ENCODE measurements at places on chromosomes 7 and 10.

- H3K4me1 ChIP-seq, result peaks cover 2% of the 10 kb centered on the region
- H3K4me3 ChIP-seq, result no peak overlapping the region
- H3K27me3 ChIP-seq, result no peaks in the 10 kb centered on the region
- H3K36me3 ChIP-seq, result no peaks in the 10 kb centered on the region
- no peak overlapping the region for H3K27ac ChIP-seq
Observed at GRCh38 chr7:84841809-84842208, 345.0 kb downstream of the SEMA3D start.

DNA sequence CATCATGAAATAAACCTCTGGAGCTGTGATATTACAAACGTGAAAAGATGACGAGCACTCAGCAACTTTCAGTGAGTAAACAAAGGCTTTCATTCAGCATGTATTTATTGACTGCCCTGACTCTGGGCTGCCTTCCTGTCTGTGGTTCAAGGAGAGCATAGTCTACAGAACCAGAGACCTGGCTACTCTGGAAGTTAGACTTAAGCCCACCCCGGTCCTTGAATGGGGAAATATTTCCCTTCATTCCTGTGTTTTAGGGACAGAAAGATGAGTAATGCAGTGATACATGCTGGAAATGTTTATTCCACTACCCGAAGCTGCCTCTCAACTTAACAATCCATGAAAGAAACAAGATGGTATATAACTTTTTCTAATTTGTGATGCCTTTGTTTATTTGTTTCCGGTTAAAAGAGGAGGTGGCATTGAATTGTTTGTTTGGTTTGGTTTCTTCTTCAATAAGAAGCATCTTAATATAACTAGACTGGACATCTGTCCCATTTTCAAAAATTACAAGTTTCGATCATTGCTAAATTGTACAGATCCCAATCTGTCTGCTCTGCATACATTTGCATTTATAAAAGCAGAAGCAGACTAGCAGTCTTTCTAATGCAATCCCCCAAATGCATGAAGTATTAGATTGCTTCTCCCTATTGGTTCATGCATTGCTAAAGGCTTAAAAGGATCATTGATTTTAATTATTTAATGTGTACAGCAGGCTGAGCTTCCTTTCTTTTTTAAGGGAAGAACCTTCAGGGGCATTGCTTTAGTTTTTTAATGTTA is 57.7 kb downstream of the TRUB1 start:
- no peak overlapping the region for H3K4me3 ChIP-seq
- no peaks in the 10 kb centered on the region for H3K36me3 ChIP-seq
- DNase-seq, result no peak
- no peaks in the 10 kb centered on the region for H3K27me3 ChIP-seq
- H3K4me1 ChIP-seq, result peaks cover 8% of the 10 kb centered on the region

GRCh38 chr7:72540106-72540611 is 128.0 kb upstream of the CALN1 start:
- H3K27ac ChIP-seq, result peak overlapping the region; percentile 34
- no peak overlapping the region for H3K4me3 ChIP-seq
- H3K4me1 ChIP-seq, result peaks cover 18% of the 10 kb centered on the region
- no peak for DNase-seq
- no peaks in the 10 kb centered on the region for H3K27me3 ChIP-seq

GRCh38 chr7:14834456-14834855 is 68.1 kb downstream of the DGKB start:
- peaks cover 61% of the 10 kb centered on the region for H3K4me1 ChIP-seq
- no peak for DNase-seq
- no peak overlapping the region for H3K4me3 ChIP-seq
- H3K36me3 ChIP-seq, result peaks cover 13% of the 10 kb centered on the region

GRCh38 chr7:17307969-17308648 is 9.7 kb downstream of the AHR start:
- no peak overlapping the region for H3K4me3 ChIP-seq
- no peaks in the 10 kb centered on the region for H3K36me3 ChIP-seq
- H3K27me3 ChIP-seq, result no peaks in the 10 kb centered on the region
- H3K27ac ChIP-seq, result no peak overlapping the region

- no peaks in the 10 kb centered on the region for H3K4me1 ChIP-seq
- H3K4me3 ChIP-seq, result no peak overlapping the region
- DNase-seq, result no peak
- no peak overlapping the region for H3K27ac ChIP-seq
- no peaks in the 10 kb centered on the region for H3K36me3 ChIP-seq
- no peaks in the 10 kb centered on the region for H3K27me3 ChIP-seq
Observed at GRCh38 chr10:89929282-89930026, 228.1 kb downstream of the KIF20B start.

DNA sequence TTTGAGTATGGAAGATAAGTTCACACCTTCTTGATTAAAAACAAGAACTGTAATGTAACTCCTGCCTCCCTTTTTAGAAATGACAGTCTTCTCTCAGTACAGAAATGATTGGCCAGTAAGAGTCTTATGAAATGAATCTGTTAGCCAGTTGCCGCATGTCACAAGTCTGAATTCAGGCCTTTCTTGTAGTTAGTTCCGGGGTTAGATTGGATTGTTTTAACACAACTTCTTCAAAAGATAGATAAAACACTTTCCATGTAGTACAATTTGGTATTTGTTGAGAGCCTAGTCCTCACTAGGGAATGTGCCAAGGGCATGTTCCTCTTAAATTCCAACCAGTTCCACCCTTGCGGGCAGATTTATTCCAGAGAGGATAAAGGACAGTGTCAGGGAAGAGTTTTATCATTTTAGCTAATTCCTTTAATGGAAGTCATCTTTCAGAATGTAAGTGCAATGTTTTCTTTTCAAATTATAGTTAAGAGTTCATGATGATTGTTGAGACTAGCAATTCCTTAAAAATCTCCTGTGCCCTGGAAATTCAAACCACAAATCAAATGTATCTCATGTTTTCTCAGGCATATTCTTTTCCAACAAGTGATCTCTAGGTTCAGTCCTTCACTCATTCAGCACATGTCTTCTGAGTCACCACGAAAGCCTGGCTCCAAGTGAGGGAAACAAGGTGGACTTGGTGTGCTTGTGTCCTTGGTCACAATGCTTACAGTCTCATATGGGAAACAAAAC is 4.1 kb downstream of the FHIP2A start:
- H3K27ac ChIP-seq, result peak overlapping the region; percentile 61
- no peak for DNase-seq
- H3K27me3 ChIP-seq, result no peaks in the 10 kb centered on the region
- no peak overlapping the region for H3K4me3 ChIP-seq
- peaks cover 30% of the 10 kb centered on the region for H3K4me1 ChIP-seq

DNA sequence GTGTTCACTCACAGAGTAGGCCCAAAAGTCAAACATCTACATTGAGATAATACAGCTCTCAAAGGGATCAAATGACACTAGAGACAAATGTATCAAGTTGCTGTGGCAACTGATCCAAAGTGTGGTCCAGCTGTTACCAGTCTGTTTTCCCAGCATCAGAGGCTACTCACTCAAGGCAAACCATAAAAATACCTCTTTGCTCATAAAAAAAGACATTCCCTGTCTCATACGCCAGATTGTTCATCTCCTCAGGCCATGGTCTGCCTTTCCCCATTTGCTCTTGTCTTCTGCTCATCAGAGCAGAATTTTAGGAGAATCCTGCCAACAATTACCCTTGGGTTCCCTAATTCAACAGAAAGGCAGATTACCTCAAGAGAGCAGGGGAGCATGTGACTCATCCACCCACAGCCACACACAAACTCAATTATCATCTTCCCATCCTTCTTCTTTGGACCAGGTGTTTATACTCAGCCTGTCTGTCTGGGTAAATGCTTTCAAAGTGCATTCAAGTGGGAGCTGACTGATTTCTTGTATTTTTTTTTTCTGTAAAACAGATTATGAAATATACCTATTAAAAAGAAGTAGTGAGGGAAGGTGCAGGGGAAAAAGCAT is 226.5 kb upstream of the HPS1 start:
- H3K4me3 ChIP-seq, result no peak overlapping the region
- no peaks in the 10 kb centered on the region for H3K36me3 ChIP-seq
- H3K27me3 ChIP-seq, result peaks cover 3% of the 10 kb centered on the region
- peaks cover 41% of the 10 kb centered on the region for H3K4me1 ChIP-seq
- no peak overlapping the region for H3K27ac ChIP-seq
- DNase-seq, result no peak

GRCh38 chr10:116470768-116471415 is 43.2 kb downstream of the PNLIPRP3 start:
- H3K36me3 ChIP-seq, result no peaks in the 10 kb centered on the region
- no peaks in the 10 kb centered on the region for H3K27me3 ChIP-seq
- H3K4me1 ChIP-seq, result peaks cover 16% of the 10 kb centered on the region
- DNase-seq, result peak; percentile 50

DNA sequence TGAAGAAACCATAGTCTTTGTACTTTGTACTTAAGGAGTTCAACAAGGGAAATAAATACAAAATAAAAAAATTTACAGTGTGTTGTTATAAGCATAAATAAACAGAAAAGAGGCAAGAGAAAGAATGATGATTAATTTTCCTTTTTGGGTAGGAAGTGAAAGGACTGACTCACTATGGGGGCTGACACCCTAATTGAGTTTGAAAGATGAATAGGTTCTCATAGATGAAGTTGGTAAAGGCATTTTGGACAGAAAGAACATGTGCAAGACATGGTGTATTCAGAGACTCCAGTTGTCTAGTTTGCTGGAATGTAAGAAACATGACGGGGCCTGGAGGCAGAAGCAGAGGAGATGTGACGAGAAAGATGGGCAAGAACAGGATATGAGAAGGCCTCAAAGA is 83.7 kb downstream of the VPS50 start:
- no peak overlapping the region for H3K4me3 ChIP-seq
- no peaks in the 10 kb centered on the region for H3K27me3 ChIP-seq
- no peaks in the 10 kb centered on the region for H3K36me3 ChIP-seq
- H3K4me1 ChIP-seq, result peaks cover 8% of the 10 kb centered on the region
- DNase-seq, result no peak

- H3K4me3 ChIP-seq, result no peak overlapping the region
- peaks cover 7% of the 10 kb centered on the region for H3K27me3 ChIP-seq
- no peaks in the 10 kb centered on the region for H3K36me3 ChIP-seq
- H3K4me1 ChIP-seq, result peaks cover 14% of the 10 kb centered on the region
- H3K27ac ChIP-seq, result no peak overlapping the region
- DNase-seq, result no peak
Observed at GRCh38 chr7:135978624-135979023, 1.5 kb upstream of the MTPN start.

DNA sequence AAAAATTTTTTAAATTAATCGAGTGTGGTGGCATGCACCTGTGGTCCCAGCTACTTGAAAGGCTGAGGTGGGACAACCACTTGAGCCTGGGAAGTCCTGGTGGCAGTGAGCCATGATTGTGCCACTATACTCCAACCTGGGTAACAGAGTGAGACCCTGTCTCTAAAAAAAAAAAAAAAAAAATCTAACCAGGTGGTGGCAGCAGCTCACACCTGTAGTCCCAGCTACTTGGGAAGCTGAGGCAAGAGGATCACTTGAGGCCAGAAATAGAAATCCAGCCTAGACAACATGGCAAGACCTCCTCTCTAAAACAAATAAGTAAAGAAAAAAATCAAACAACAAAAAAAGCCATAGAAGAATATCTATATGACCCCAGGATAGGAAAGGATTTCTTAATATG is 3.6 kb upstream of the MYOF start:
- H3K27ac ChIP-seq, result no peak overlapping the region
- peaks cover 19% of the 10 kb centered on the region for H3K27me3 ChIP-seq
- H3K36me3 ChIP-seq, result no peaks in the 10 kb centered on the region
- DNase-seq, result no peak

DNA sequence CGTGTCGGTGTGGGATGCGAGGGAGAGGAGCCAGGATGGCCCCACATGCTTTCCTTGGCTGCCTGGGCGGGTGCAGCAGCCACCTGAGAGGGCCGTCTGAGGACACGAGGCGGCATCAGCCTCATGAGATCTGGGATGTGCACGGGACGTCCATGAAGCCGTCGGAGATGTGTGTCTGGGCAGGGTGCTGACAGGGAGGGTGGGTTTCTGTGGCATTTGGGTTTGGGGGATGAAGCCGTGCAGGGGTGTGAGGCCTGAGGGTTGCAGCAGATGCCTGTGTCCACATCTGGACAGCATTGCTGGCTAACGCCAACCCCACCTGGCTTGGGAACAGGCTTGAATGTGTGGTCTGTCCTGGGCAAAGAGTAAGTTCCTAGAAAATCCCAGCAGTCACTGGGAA is 179.5 kb downstream of the DNAJB6 start:
- peaks cover 4% of the 10 kb centered on the region for H3K4me1 ChIP-seq
- H3K27ac ChIP-seq, result no peak overlapping the region
- peaks cover 23% of the 10 kb centered on the region for H3K27me3 ChIP-seq
- H3K36me3 ChIP-seq, result 0 out of 2 replicates have a peak, but pooled peaks cover 2% of the 10 kb centered on the region
- no peak for DNase-seq
- H3K4me3 ChIP-seq, result no peak overlapping the region

DNA sequence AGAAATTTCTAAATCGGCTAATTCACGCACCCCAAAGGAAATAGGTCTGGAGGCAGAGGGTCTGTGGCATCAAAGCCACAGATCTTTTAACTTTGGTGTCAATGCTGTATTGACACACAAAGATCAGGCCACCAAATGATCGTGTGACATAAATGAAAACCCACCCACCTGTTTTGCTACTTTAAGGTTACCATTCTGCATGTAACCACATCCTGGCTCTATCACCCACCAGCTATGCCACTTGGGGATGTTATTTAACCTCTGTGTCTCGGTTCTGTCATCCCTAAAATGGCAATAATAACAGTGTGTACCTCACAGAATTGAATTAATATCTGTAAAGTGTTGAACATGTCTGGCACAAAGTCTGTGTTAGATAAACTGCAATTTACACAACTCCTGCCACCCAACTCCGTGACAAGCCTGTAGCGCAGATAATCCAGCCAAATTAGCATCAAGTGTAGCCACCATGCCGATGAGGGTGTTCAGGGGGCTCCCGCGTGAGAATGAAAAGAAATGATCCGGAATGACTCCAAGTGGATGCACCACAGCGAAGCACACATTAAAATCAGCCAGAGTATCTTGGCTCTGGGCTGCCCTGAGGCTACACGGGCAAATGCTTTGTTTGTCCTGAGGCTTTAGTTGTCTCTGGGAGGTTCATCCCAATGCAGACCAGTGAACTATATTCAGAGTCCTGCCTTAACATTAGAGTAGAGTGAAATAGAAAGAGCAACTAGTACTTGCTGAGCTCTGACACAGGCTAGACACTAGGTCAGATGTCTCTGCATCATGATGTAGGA is 158.4 kb upstream of the NEBL start:
- H3K4me3 ChIP-seq, result no peak overlapping the region
- H3K4me1 ChIP-seq, result no peaks in the 10 kb centered on the region
- no peaks in the 10 kb centered on the region for H3K27me3 ChIP-seq
- peaks cover 9% of the 10 kb centered on the region for H3K36me3 ChIP-seq
- H3K27ac ChIP-seq, result no peak overlapping the region
- DNase-seq, result no peak

GRCh38 chr10:70190581-70190980 is 20.3 kb upstream of the SAR1A start:
- H3K27me3 ChIP-seq, result no peaks in the 10 kb centered on the region
- no peaks in the 10 kb centered on the region for H3K36me3 ChIP-seq
- no peak for DNase-seq
- H3K4me1 ChIP-seq, result peaks cover 9% of the 10 kb centered on the region

- no peak overlapping the region for H3K27ac ChIP-seq
- peaks cover 7% of the 10 kb centered on the region for H3K4me1 ChIP-seq
- no peak for DNase-seq
- no peak overlapping the region for H3K4me3 ChIP-seq
- no peaks in the 10 kb centered on the region for H3K27me3 ChIP-seq
- peaks cover 38% of the 10 kb centered on the region for H3K36me3 ChIP-seq
Observed at GRCh38 chr10:46014683-46015405, 15.6 kb downstream of the NCOA4 start.
